ENCODE measurements at places on chromosomes 5 and 9.
A peak's percentile ranks its signal among the peaks of the same experiment; 100 is the strongest.

DNA sequence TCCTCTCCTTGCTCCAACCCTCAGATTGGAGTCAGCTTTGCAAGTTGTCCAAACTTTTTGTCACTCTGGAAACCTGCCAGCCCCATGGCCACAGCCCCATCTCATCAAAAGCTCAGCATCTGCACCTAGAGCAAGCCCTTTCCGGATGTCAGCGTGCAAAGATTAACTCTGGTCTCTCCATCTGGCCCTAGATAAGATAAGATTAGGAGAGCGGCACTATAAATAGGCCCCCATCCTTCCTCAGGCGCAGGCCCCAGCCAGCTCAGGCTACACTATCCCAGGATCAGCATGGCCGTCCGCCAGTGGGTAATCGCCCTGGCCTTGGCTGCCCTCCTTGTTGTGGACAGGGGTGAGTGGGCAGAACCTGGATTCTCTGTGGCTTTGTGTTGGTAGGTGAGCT lies at the start of gene SPINK4:
SPINK4 (plus strand) TSS at position 247 of the 400 bp plus-strand sequence; CDS start at position 289, 42 bp downstream.
- no peak for DNase-seq

- DNase-seq, result peak; percentile 74
These were observed 119.7 kb upstream of the TARS1 start for GRCh38 chr5:33321026-33321425.

GRCh38 chr5:83523929-83524328 lies 52.4 kb downstream of the VCAN start:
- DNase-seq, result no peak

GRCh38 chr5:73623901-73624404 lies 2.0 kb upstream of the ARHGEF28 start:
- DNase-seq, result no peak

- DNase-seq, result no peak
These were observed 22.4 kb upstream of the SLC6A3 start for GRCh38 chr5:1467341-1468246.

Data from HTR-8/SVneo (cell line).